SK-MEL-5 (cell line): ENCODE measurements at places on chromosomes 6 and 20. TPM values are rescaled to one million over a fixed set of nuclear protein-coding genes. Genes with fewer than 3 reads are reported as not detected.

GRCh38 chr6:84605298-84605697 is 159.1 kb downstream of the TBX18 start:
- DNase-seq = no peak

DNA sequence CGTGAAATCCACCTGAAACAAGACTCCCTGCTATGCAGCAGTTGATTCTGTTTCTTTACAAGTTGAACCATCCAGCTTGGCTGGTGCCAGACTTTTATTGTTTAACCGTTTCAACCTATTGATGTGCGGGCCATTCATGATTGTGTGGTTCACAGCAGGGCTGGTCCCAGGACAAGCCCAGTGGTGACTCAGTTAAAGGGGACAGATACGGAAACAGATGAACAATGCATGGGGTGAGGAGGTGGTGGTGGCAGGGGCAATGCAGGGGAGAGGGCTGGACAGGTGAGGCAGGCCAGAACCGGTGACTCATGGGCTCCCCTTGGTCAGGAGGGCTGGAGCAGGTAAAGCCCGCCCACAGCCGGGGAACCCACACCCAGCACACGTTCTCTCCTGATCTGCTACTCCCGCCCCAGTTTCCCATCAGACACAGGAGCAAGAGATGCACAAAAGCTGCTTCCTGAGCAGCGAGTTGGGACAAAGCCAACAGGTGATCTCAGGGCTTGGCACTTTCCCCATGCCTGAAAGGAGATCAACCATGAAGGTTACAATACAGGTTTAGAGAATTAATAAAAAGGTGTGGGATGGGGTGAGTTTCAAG is 232.2 kb downstream of the LY86 start:
- DNase-seq = no peak

The ANGPT4 gene
- total RNA-seq = not detected in 2 replicates

- DNase-seq = no peak
These were observed 437.8 kb downstream of the UTRN start for GRCh38 chr6:144722925-144723324.

The SLC9A8 gene
- 8.3 and 10.4 TPM in 2 replicates for total RNA-seq

- DNase-seq = no peak
These were observed 105.4 kb downstream of the NOL4L start for GRCh38 chr20:32479697-32480171.

- no peak for DNase-seq
These were observed 336.9 kb downstream of the RNF144B start for GRCh38 chr6:18724056-18724455.

The BACH2 gene
- total RNA-seq = 0.77 and 0.88 TPM in 2 replicates

The ATP6V1G2 gene
- 0.32 and 0.45 TPM in 2 replicates for total RNA-seq

DNA sequence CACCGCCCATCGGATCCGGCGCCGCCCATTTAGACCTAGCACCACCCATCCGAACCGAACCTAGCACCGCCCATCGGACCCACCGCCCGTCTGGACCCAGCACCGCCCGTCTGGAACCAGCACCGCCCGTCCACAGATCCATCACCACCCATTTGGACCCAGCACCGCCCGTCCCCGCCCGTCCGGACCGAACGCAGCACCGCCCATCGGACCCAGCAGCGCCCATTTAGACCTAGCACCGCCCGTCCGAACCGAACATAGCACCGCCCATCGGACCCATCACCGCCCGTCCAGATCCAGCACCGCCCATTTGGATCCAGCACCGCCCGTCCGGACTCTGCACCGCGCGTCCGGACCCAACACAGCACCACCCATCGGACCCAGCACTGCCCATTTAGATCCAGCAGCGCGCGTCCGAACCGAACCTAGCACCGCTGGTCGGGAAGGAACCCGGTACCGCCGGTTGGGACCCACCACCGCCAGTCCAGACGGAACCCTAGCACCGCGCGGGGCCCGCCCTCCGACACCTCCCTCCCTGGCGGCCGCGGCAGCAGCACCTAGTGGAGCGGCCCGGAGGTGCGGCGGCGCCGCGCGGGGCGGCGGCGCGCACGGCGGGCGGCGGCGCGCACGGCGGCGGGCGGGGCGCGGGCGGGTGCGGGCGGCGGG is 348 bp upstream of the AFDN start:
- peak; percentile 49 for DNase-seq

- DNase-seq = no peak
These were observed 309.5 kb downstream of the TSHZ2 start for GRCh38 chr20:53281557-53282117.

The SIRPA gene
- total RNA-seq = 67.8 and 74.7 TPM in 2 replicates

The TGM3 gene
- total RNA-seq = not detected in 2 replicates

GRCh38 chr20:56860413-56860812 is 231.3 kb downstream of the TFAP2C start:
- DNase-seq = no peak

GRCh38 chr6:144065213-144065660 is 30.1 kb downstream of the SF3B5 start:
- DNase-seq = no peak

DNA sequence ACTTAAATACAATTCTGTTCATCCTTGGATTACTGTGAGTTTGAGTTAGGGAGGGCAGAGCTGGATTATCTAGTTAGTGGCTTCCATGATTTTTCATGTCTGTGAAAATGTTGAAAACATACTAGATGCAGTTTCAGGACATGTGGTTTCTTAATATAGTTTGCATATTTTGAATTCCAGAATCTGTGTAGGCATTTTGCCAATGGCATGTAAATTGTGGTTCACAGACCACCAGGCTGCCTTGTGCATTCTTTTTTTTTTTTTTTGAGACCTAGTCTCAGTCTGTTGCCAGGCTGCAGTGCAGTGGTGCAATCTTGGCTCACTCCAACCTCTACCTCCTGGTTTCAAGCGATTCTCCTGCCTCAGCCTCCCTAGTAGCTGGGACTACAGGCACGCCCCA is 42.8 kb downstream of the CDC5L start:
- DNase-seq = no peak

GRCh38 chr6:35061102-35061615 is 80.0 kb downstream of the TCP11 start:
- no peak for DNase-seq

GRCh38 chr6:121285041-121285440 is 49.2 kb downstream of the TBC1D32 start:
- no peak for DNase-seq
